ENCODE measurements at places on chromosomes 5 and 9.

DNA sequence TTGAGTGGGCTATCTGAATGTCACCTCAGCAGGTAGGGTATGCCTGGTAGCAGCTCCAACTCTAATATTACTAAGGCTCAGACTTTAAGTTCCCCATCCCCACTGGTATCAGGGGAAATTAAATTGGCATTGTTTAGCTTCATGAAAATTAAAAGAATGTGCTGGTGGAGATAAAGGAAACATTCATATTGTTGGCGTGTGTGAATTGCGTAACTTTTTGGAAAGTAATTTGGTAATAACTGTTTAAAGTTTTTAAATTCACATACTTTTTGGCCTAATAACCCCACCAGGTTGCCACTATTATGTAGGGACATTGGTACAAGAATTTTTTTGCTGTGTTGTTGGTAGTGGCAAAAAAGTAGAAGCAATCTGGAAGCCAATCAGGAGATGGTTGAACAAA is 29.4 kb downstream of the TNPO1 start:
- DNase-seq = no peak

DNA sequence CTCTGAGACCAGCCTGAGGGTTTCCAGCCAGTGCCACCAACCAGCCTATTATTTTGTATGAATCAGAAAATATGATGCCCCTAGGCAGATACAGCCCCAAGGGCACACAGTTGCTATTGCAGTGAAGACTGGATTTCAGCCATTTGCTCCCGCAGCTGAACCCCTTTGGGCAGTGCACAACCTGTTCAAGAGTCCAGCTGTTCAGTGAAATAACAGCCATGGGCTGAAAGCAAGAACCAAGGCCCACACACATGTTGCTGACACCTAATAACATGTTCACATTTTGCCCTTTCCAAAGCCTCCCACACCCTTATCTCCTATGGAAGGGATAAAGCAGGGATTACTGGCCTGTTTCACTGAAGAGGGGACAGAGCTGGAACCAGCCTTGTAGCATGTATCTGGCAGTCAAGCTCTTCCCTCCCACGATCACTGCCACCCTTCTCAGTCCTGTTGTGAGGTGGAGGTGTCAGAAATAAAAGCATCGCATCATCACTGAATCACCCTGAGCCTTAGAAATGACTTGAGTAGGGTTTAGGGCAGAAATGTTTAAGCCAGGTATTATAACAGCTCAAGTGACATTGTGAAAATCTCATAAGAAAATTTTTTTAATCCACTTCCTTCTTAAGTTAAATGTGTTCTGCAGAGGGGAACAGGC is 137.1 kb upstream of the FSTL4 start:
- DNase-seq = no peak

DNA sequence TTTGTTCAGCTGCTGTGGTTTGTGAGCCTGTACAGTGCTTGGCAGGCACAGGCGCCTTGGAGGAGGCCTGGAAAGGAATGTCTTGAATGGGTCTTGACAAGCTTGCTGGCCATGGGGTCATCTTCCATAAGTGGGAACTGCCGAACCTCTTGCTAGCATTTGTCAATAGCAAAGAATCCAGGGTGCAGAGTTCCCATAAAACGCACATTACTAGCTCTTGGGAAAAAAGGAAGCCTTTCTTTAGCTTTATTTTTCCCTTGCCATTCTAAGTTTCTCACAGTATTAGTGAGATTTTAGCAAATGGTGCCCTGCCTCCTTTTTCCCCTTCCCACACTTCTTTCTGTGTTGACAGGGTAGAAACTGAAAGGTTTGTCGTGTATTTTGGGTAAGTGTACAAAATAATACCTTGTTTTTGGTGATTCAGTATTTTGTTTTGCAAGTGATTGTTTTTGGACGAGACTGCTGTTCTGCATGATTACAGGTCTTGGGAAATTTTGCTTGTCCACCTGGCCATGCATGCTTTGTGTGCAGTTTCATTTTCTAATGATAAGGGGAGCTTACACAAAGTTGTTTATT is 82.0 kb downstream of the ADGRV1 start:
- no peak for DNase-seq

DNA sequence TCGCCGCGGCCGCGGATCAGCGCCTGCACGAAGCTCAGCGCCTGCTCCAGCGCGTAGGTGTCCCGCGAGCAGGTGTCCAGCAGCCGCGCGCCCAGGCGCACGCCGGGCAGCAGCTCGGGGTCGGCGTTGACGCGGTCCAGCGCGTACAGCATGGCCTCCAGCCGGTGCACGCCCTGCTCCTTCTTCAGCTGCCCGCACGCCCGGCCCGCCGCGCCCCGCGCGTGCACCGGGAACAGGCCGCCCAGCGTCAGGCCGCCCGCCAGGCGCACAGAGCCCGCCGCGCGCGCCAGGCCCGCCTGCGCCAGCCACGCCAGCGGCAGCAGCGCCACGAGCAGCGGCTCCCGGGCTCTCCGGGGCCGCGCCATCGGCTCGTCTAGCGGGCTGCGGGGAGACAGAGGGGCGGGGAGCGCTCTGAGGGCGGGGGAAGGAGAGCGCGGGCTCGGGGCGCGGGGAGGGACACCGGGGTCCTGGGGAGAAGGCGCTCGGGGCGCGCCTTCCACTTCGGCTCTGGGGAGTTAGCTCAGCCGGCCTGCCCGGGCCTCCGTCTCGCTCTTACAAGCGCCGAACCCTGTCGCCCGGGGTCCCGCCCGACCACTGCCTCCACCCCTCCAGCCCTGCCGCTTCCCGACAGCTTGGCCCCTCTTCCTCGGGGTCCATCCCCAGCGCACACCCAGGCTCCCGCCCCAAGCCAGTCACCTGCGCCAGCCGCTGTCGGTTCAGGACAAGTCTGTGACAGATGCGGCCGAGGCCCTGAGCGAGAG is at the start of gene GRM6:
GRM6 (minus strand) TSS at position 741 of the 761 bp plus-strand sequence; CDS start at position 365, 376 bp downstream.
- DNase-seq = no peak

GRCh38 chr5:43117092-43117491 is 3.6 kb upstream of the ZNF131 start:
- DNase-seq = no peak

DNA sequence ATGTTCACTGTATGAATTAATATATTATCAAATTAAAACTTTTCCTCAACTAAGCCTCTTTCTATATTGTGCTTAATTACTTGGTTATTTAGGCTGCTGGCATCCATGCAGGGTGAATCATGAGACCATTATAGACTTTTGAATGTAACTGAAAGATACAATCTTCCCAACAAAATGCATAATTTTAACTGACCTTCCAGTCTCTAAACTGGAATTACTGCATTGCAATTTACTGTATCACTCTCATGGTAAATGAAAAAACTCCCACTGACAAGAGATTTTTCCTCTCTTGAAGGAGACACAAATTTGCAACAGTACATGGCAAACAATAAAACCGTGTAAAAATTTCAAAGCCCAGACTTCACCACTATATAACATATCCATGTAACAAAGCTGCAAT is 349.5 kb downstream of the DRD1 start:
- no peak for DNase-seq

DNA sequence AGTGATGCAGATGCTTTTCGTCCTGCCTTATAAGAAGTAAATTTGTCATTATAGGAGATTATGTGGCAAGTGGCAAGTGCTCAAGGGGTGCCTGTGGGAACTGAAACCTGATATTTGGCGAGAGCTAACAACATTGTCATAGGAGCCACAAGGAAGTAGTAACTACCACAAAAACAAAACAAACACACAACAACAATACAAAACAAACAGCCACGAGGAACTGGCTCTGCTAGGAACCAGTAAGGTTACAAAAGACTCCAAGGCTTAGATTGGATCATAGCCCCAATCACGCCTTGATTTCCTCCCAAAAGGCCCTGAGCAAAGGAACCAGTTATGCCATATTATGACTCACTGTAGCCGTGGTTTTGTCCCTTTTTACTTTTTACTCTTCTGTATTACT is 1045.2 kb downstream of the CDH12 start:
- no peak for DNase-seq

DNA sequence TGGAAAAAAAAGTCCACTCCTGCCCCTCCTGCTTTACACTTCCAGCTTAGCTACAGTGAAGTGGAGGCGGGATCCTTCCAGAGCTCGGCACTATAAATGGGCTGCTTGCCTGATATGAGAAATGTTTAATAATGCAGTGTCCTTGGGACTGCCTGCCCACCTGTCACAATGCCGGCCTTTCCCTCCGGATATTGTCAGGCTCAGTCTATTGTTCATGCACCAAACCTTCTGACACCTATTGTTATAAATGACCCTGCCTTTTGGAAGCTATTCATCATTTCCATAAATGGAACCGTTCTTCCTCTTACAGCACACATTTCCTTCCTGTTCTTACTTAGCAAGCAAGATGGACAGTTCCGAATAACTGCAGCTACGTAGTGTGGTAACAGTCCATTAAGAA is 146.3 kb downstream of the DMAC1 start:
- no peak for DNase-seq

- no peak for DNase-seq
Observed at GRCh38 chr5:138662599-138662998, 87.4 kb upstream of the HSPA9 start.

DNA sequence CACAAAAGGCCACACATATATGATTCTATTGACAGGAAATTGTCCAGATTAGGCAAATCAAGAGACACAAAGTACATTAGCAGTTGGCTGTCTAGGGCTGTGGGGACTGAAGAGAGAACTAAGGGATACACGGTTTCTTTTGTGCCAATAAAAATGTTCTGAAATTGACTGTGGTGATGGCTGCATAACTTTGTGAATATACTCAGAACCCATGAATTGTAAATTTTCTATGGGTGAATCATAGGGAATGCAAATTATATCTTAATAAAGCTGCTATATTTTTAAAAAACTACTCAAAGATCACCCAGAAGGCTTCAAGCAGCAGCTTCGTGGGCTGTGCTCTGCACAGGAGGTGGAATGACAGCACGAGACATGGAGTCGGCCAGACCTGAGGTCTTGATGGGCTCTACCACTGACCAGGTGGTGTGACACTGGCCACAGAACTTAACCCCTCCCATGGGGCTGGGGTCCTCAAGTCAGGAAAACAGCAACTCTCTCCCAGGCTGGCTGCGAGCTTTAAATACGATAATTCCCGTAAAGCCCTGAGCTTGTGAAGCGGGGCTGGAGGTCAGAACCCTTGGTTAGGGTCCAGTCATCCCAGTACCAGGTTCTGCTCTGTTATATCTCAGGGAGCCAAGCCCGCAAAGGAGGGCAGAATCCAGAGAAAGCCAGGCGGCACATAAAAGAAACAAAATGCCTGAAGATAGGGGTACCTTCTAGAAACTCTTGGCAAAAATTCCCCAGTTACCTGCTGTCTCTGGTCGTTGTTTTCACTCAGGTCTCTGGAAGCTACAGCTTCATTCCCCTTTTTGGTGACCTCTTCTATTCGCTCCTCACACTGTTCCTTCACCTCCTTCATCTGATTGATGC is 59.1 kb downstream of the GOLM1 start:
- no peak for DNase-seq

GRCh38 chr5:159206368-159206767 is 3.0 kb downstream of the RNF145 start:
- no peak for DNase-seq

GRCh38 chr9:32045513-32045912 is 338.9 kb upstream of the ACO1 start:
- DNase-seq = no peak

Measured in effector memory CD8-positive, alpha-beta T cell (primary cell).